ENCODE measurements at places on chromosomes 4 and X.

GRCh38 chr4:22870847-22871449, 178.2 kb downstream of the GBA3 start:
- no peak for DNase-seq

DNA sequence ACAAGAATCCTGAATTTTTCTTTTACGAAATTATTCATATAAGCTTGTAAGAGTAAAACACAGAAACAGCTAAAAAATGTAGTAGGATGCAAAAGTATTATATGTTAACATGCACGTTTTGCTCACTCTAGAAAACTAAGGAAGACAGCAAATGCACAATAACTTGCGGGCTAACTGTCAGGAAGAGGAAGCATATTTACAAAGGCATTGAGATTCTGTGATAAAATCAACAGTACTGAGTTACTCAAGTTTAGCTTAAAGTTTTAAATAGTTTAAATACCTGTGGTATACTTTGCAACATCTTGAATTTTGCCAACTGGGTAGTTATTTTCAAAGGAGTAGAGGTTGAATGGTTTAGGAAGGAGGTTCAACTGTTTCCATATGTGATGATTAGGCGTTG, 37.0 kb downstream of the SH2D1A start:
- DNase-seq, result no peak

GRCh38 chr4:18691431-18692200, 670.1 kb upstream of the LCORL start:
- no peak for DNase-seq

DNA sequence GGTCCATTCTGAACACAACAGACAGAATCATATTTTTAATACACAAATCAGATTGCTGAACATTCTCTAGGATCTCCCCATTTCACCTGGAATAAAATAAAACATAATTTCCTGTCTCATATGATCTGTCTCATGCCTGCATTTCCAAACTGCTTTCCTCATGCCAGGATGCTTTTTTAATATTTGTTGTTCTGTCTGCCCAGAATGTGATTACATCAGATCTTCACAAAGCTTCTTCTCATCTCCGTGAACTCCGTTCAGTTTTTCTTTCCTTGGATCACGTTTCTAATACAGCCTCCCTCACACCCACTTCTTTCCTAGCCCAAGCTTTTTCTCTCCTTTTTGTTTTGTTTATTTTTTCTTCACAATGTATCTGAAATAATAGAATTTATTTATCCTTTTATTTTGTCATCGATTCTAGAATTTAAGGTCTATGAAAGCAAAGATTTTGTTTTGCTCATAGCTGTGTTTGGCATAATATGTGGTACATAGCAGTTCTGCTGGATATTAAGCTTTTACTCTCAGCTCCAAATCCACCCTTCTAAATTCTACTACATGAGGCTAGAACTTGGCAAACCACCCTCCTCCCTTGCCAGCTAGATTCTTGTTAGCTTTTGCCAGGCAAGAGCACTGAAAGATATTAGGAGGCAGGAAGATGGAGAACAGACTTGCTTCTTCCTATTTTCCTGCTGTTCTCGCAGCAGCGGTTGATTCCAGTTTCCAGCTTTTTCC, 165.5 kb upstream of the SLIT2 start:
- DNase-seq, result no peak

DNA sequence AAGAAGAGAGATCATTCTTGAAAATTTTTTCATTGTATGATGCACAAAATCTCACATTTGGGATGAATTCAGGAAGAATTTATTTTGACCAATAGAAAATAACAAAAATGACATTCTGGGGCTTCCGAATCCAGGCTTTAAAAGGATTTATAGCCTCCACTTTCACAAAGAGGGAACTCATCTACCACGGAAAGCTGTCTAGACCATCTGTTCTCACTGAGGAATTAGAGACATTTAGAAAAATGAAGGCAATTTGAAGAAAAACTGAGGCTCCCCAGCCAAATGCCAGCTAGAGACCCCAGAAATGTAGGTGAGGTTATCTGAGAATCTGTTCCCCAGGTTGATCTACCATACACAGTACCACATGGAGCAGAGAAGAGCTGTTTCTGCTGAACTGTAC, 464.3 kb downstream of the TMA16 start:
- no peak for DNase-seq

DNA sequence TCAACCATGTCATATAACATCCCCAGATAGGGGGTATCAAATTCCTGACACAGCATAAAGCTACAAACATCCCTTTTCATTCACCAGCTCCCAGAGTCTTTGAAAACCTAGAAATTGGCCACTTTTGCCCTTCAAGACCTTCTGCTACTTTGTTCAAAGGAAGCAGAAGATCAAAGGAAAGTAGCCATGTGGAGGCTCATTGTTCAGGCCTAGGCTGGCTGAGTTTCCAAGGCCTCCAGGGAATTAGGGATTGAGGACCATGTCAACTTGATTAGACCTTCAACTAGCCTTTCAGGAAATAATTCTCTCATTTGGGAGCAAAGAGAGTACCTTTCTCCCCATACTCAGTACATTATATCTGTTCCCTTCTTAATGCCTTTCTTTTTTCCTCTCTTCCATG, 66.8 kb upstream of the ATXN3L start:
- DNase-seq, result no peak

Data from stimulated activated CD8-positive, alpha-beta memory T cell treated with anti-CD3 and anti-CD28 coated beads, Interleukin-4, amount 100 ng/mL, for 4 hours (primary cell).